ENCODE measurements at places on chromosomes 11 and 22. TPM values are rescaled to one million over a fixed set of nuclear protein-coding genes. Genes with fewer than 3 reads are reported as not detected.

KDM4E gene
- total RNA-seq, result not detected

SCN4B gene
- 0.10 TPM for total RNA-seq

FGF4 gene
- not detected for total RNA-seq

UPB1 gene
- 3.6 TPM for total RNA-seq

H19 gene
- total RNA-seq, result not detected

ASCL2 gene
- total RNA-seq, result 2.3 TPM

SLC1A2 gene
- total RNA-seq, result 2.0 TPM

C22orf31 gene
- not detected for total RNA-seq

GAB4 gene
- total RNA-seq, result 0.21 TPM

CDC42EP1 gene
- total RNA-seq, result 0.42 TPM

PANX2 gene
- total RNA-seq, result 0.94 TPM

TMEM138 gene
- 40.5 TPM for total RNA-seq

ZBTB44 gene
- total RNA-seq, result 76.5 TPM

GNAZ gene
- total RNA-seq, result 10.0 TPM

APOL4 gene
- total RNA-seq, result not detected

TMEM109 gene
- total RNA-seq, result 24.0 TPM
